ENCODE measurements at places on chromosomes 7 and 10.

DNA sequence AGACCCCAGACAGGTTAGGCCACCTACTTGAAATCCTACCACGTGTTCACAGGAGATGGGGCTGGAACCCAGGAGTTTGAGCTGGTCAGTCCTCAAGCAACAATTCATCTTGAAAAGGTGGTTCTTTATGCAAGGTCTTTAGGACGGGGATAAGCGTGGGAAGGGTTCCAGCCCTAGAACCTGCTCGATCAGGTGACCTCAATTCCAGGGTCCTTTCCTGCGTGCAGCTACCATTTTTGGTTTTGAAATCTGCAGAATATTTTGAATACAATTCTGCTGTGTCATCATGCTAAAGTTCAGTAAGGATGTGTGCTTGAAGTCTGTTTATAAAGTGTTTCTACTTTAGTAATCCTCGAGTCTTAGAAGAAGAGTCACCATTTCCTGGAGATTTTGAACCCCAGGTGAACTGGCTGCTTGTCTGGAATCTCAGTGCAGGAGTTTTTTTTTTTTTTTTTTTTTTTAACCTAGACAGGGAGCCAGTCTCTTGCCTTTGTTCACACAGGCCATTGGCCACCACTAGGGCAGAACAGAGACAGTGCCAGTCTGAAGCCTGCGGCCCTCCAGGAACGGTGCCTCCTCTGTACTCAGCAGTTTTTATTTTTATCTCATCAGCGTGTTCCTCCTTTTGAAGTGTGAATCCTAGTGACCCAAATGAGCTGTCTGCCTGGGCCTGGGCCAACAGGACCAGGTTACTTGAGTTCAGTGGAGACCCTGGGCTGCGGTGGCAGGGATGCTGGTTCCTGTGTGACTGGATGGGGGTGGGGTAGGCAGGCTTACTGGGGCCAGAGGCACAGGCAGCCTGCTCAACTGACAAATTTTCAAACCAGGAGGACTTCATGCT is 54.6 kb downstream of the EEPD1 start:
- DNase-seq: no peak

GRCh38 chr10:74930965-74931364 is 104.6 kb downstream of the KAT6B start:
- DNase-seq: no peak

DNA sequence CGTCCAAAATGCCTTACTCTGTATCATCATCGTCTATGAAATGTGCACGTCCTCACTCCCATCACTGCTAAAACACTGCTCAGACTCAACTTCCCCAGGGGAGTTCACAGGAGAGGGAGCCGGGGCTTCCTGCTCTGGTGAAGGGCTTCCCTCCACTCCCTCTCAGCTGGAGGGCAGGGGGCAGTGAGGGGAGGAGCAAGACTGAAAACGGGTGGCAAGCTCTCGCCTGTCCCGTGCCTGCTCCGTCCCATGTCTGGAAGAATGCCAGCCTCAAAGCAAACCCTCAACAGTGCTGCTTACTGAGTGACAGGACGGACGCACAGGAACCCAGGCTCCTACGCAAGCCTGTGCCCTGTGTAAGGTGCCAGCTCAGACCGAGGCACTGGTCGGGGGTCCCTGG is 25.1 kb downstream of the PRKAG2 start:
- no peak for DNase-seq

GRCh38 chr7:120877701-120878100 is 19.8 kb upstream of the TSPAN12 start:
- DNase-seq: no peak
